SHP77 (cell line): ENCODE measurements at places on chromosomes 3 and 15.

DNA sequence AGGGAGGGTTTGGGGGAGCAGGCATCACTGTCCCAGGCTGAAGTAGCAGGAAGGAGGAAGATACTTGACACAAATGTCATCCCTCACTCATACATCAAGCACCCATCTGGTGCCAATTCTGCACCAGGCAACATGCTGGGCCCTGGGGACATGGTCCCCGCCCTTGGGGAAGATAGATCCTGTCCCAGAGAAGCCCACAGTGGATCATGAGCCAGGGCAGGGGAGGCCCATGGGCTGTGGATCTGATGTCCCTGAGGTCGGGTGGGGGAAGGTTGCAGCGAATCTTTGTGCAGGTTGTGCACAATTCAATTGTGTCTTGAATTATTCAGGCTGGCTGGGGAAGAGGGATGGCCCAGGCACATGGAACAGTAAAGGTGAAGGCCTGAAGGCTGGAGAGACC is 6.4 kb upstream of the CCDC33 start:
- DNase-seq: no peak

DNA sequence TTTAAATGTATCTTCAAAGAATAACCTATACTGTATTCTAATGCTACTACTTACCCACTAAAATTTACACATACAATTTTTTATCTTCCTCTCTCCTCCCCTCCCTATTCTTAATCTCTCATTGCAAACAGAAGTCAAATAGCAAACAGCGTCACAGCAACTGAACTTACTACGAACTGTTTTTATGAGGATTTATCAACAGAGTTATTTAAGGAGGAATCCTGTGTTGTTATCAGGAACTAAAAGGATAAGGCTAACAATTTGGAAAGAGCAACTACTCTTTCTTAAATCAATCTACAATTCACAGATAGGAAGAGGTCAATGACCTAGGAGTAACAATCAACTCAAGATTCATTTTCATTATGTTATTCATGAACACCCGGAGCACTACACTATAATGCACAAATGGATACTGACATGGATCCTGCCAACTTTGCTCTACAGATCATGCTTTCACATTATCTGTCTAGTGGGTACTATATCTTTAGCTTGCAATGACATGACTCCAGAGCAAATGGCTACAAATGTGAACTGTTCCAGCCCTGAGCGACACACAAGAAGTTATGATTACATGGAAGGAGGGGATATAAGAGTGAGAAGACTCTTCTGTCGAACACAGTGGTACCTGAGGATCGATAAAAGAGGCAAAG is 984 bp downstream of the FGF7 start:
- no peak for DNase-seq

GRCh38 chr3:149781741-149782140 is 10.6 kb downstream of the ANKUB1 start:
- no peak for DNase-seq

- no peak for DNase-seq
These were observed 8.7 kb upstream of the RPUSD3 start for GRCh38 chr3:9852528-9852927.

GRCh38 chr3:48397767-48398681 is 26.0 kb downstream of the FBXW12 start:
- no peak for DNase-seq

DNA sequence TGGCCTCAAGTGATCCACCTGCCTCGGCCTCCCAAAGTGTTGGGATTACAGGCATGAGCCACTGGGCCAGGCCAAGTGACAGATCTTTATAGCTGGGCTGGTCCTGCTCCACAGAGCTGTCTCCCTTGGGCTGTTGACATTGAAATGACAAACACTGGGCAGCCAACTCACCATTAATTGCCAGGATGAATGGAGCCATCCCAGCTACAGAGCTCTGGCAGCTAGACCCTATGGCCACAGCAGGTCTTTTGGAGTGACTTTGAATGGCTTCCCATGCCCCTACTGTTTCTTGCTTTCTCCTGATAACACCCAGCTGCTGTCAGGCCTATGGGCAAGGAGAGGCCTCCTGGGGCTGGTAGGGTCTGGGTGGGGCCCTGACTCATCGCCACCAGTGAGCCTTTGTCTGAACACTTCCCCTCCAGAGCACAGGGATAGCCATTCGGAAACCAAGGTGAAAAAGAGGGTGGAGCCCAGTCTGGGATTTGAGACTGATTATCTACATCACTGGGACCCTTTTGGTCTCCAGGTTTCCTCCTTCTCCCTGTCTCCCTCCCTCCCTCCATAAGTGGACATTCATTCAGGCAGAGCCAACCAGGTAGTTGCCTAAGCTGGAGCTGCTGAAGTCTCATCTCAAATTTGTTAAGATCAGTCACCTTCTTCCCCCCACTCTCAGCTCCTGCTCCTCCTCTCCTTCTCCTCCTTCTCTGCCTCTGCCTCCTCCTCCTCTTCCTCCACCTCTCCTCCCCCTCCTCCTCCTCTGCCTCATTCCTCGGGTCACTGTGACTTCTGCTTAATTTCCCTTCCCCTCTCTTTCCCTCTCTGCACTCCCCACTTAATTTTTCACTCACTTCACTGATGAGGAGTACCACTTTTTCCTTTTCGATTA is 34.0 kb downstream of the BHLHE40 start:
- no peak for DNase-seq
